ENCODE measurements at places on chromosomes 5 and 9. TPM values are rescaled to one million over a fixed set of nuclear protein-coding genes. Genes with fewer than 3 reads are reported as not detected.
A peak's percentile ranks its signal among the peaks of the same experiment; 100 is the strongest.

GRCh38 chr9:3848445-3849114 lies 322.8 kb upstream of the RFX3 start:
- peak; percentile 34 for DNase-seq

DNA sequence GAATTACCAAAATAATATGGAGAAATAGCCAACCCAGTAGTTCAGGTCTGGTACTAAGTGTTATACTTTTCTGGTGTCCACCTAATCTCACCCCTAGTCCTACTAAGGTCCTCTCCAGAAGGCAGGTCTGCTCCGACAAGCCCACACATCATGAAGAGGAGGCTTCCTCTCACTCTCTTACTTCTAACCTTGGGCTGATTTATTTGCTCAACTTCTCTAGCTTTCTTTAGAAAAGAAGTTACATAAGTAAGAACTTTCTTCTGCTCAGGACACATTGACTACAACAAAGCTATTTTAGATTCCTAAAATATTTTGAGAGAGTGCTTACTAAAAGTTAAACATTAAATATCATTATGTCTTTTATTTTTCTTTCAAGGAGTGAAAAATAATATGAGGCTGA lies 329.7 kb upstream of the NREP start:
- DNase-seq, result no peak

The TEX48 gene
- not detected for total RNA-seq

- DNase-seq, result peak; percentile 73
These were observed 36.5 kb upstream of the EQTN start for GRCh38 chr9:27333241-27334052.

DNA sequence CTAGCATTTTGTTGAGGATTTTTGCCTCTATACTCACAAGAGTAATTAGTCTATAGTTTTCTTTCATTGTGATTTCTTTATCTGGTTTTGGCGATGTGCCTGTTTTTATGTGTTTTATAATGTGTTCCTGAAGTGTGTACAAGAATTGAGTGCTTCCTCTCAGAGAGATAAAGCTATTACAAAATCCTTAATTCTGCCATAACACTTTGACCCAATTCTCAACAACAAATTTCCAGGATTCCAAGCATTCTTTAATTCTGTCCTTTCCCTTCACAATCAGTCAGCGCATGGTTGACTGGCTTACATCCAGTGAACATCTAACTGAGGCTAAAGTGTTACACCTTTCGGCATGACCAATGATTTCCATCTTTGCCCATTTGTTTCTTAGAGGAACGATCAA lies 282.9 kb upstream of the MVB12B start:
- no peak for DNase-seq

DNA sequence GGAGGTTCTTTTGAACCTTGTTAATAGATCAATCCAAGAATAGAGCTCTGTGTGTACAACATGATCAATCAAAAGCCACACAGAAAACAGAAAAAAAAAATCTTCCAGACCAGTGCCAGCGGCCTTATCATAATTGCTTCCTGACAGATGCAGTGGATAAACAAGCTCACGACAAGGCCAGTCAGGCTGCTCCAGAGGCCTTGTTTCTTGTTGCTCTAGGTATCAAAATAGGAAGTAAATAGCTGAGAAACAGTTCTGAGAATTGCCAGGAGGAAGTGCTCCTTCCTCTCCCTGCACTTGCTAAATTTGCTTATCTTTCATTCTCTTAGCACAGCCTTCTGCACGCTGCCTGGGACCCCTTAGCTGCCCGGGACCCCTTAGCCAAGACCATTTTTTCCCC lies 199.0 kb upstream of the TARS1 start:
- DNase-seq, result no peak

The FGF1 gene
- total RNA-seq, result 7.7 TPM

- DNase-seq, result no peak
These were observed 46.8 kb upstream of the GRAMD2B start for GRCh38 chr5:126376443-126376842.

The PCDHAC2 gene
- not detected for total RNA-seq

The CCL21 gene
- total RNA-seq, result not detected

DNA sequence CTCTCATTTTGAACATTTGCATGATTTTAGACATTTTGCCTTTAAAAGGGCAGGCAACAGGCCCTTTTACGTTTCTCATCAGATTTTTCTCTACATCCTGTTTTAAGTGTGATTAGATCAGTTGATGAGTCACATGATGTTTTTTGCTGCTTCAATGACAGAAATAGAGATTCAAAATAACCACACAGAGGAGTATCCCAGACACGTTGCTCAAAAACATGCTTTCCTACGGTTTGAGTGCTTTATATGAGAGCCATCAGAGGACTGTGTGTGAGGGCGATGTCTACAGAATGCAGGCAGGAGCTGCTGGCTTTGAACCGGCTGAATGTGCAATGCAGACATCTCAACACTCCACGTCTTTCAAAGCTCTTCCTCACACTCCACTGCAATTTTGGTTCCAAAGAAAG lies 42.1 kb downstream of the OTULIN start:
- DNase-seq, result peak; percentile 79

DNA sequence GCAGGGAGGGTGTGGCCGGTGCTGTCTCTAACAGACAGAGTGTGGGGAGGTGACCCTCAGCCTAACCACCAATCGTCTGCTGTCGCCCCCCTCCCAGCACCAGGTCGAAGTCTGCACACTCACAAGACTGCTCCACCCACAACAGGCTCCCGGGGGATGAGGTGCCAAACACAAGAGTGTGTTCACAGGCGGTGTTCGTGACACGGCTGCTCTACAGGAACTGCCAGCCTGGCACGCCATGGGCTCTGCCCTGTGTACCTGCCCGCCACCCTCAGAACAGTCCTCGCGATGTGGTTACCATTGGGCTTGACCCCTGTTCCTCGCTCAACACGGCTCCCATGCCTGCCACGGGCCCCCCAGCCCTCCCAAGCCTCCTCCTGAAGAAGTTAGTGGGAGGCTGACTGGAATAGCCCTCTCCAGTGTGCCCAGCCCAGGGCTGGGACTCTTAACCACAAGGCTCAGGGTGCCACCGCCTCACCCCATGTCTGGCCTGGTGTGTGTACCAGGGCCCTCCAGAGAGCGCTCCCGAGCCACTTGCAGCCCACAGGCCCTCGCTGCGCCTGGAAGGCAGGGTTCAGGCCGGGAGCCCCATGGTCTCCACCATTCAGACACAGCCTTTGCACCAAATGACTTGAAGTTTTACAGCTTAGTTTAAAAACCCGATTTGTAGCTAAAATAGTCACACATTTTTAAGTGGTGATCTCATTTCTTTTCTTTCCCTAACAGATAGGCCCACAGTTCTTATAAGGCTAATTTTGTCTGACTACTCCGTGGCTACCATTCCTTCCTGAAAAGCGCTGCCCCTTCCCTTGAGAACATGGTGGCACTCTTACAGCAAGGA lies 102.5 kb downstream of the CAMSAP1 start:
- DNase-seq, result peak; percentile 52

The FAM120AOS gene
- total RNA-seq, result 22.2 TPM

DNA sequence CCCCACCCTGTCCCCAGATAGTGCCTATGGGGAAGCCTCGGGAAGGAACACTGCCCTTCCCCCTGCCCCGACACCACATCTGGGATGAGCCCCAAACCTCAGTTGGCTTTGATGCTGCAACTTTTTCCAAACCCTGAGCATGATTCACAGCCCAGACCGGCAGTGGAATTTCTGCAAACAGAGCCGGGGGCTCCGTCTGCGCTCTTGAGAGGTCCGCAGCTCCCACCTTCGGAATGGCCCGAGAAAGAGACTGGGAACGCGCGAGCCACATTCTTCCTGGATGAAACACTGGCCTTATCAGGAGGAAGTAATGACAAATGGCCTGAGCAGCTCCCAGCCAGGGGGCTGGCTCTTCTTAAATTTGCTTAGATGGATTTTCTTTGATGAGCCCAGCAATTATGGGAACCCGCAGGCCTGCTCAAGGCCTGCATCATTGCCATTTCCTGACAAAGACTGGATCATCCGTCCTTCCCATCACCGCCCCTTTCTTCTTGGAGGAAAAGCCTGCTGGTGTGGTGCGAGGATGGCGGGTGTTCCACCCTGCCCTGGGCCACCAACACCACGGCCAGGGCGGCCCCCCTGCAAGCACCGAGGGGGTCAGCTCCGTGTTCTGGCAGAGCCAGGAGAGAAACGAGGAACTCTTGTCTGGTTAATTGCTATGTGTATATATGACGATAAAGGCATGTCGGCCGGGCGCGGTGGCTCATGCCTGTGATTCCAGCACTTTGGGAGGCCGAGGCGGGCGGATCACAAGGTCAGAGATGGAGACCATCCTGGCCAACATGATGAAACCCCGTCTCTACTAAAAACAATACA lies 38.8 kb upstream of the COL5A1 start:
- DNase-seq, result peak; percentile 99

The ABITRAM gene
- 8.6 TPM for total RNA-seq

The ANXA2R gene
- 1.3 TPM for total RNA-seq
